ENCODE measurements at places on chromosomes 7 and 10.

DNA sequence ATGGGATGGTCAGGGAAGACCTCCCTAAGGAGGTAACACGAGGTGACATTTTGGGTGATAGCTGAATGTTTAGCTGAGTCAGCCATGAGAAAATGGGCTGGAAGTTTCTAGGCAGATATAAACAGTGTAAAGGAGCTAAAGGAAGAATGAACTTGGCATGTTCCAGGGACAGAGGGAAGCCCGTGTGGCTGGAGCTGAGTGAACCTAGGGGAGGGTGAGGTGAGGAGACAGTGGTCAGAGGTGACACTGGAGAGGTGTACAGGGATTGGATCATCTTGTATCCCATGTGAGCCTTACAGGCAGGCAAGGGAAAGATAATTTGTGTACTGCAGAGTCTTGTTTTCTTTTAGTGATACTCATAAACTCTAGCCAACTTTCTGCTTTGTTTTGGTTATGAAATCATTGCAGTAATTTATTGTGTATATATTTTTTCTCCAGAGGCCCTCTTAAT lies 1.8 kb downstream of the STARD3NL start:
- no peak for DNase-seq

- no peak for DNase-seq
Measured at GRCh38 chr10:67506083-67506756, 189.8 kb downstream of the CTNNA3 start.

- no peak for DNase-seq
Measured at GRCh38 chr7:139576179-139576973, 52.9 kb downstream of the CLEC2L start.

- DNase-seq: no peak
Measured at GRCh38 chr10:84098667-84099066, 40.6 kb upstream of the GHITM start.

- DNase-seq: no peak
Measured at GRCh38 chr10:57973451-57973850, 294.2 kb downstream of the IPMK start.
